ENCODE measurements at places on chromosomes 16 and 17.

- no peak for DNase-seq
These were observed 41.9 kb upstream of the ENDOV start for GRCh38 chr17:80372922-80373570.

DNA sequence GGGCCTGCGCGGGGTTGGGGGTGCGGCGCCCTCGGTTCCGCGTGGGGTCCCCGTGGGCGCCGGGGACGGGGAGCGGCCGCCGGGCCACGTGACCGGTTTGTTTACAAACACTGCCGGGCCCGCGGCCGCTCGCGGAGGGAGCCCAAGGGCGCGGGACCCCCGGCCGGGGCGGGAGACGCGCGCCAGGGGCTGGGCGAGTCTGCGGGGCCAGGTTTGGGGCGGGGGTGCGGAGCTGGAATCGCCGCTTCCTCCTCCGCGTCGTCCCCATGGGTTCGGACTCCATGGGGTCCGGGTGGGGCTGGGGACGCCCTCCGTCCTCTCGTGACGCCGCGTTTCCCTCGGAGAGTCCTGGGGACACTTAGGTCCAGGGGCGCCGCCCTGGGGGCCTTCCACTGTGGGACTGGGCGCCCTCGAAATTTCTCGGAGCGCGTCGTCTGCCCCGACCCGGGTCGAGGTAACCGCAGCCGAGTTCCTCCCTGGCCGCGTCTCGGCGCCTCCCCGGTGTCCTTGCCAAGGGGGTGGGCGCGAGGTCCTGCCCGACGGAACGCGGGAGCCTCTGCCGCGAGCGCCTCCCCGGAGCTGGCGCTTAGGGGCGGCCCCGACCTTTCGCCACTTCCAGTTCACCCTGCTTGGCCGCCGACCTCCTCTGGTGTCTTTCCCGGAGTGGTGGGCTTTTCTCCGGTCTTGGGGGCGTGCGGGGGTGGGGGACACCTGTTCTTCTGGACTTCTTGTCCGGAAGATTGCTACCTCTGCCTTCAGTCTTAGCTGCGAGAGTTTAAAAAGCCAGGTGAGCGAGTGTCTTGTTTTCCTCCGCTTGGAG, 684 bp downstream of the YPEL2 start:
- DNase-seq: no peak

- DNase-seq: no peak
These were observed 30.0 kb upstream of the USP22 start for GRCh38 chr17:21072745-21073197.

DNA sequence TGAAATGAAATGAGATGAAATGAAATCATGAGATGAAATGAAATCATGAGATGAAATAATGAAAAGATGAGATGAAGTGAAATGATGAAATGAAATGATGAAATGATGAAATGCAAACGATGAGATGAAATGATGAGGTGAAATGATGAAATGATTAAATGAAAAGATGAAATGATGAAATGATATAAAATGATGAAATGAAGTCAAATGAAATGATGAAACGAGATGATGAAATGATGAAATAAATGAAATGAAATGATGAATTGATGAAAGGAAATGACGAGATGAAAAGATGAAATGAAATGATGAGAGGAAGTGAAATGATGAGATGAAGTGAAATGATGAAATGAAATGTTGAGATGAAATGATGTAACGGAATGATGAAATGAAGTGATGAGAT, 595.6 kb downstream of the TP53TG3F start:
- DNase-seq: no peak

GRCh38 chr17:47304186-47304585, 19.6 kb upstream of the EFCAB13 start:
- no peak for DNase-seq
